ENCODE measurements at places on chromosomes 16 and 17.

- DNase-seq = no peak
Measured at GRCh38 chr16:84043486-84044117, 1.0 kb upstream of the SLC38A8 start.

GRCh38 chr16:13970708-13971422 lies 50.9 kb downstream of the ERCC4 start:
- DNase-seq = no peak

DNA sequence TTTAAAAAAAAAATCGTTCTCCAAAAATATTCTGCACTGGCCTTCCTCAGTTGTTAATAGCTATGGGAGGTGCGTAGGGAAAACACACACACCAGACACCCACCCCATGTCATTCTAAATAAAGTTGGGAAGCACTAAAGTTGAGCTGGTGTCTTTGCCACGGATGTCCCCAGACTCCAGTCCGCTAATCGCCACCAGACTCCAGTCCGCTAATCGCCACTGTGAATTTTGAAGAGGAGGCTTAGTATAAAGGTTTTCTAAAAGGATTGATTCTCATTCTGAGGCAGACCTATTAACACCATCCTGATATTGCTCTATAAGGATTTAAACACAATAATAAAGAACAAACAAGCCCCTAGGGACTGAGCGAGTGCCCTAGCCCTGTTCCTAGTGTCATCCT lies 22.7 kb upstream of the CPSF4L start:
- DNase-seq = no peak

- DNase-seq = no peak
Measured at GRCh38 chr16:66842765-66843164, 1.4 kb upstream of the CA7 start.

Data from stimulated activated CD8-positive, alpha-beta memory T cell treated with anti-CD3 and anti-CD28 coated beads, Interleukin-2, amount 100 ng/mL, for 1 hour (primary cell).